Activated naive CD4-positive, alpha-beta T cell treated with Interleukin-2 at 50 U/mL for 16 hours (primary cell): ENCODE measurements at places on chromosomes 4 and X.

- DNase-seq = no peak
Measured at GRCh38 chrX:100747703-100748102, 15.8 kb upstream of the SYTL4 start.

DNA sequence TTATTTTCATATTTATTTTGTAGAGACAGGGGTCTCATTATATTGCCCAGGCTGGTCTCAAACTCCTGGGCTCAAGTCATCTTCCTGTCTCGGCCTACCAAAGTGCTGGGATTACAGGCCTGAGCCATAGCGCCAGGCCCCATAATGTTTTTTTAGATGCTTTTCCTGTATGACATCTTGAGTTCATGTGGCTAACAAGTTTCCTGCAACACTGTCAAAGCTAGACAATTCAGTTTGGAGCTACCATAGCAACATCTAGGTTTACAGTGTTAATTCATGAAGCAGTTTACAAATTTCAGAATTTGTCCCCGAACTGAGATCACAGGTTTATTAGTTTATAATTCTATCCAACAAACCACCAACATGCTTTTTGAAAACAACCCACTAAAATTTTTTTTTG, 6.4 kb upstream of the IL13RA2 start:
- DNase-seq = no peak

GRCh38 chr4:27577951-27578350, 717.3 kb downstream of the STIM2 start:
- DNase-seq = no peak

DNA sequence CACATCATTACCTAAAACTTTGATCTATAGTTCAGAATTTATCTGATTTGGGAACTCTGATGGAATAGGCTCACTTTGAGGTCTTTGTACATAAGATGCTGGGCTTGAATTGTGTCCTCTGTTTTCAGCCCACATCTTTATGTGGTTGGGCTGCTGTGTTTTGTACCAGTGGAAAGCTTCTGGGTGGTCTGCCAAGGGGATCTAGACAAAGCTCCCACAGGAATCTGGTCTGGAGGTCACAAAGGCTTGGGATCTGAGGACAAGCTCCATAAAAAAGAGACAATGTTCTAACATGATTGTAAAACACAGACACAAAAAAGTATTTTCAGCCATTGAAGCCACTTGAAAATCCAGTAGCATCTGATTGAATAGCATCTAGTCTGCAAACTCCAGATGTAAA, 393.5 kb upstream of the PITX2 start:
- DNase-seq = no peak

- no peak for DNase-seq
Measured at GRCh38 chr4:183909801-183910200, 4.7 kb downstream of the STOX2 start.

GRCh38 chr4:14562901-14563300, 439.4 kb upstream of the CPEB2 start:
- DNase-seq = no peak

DNA sequence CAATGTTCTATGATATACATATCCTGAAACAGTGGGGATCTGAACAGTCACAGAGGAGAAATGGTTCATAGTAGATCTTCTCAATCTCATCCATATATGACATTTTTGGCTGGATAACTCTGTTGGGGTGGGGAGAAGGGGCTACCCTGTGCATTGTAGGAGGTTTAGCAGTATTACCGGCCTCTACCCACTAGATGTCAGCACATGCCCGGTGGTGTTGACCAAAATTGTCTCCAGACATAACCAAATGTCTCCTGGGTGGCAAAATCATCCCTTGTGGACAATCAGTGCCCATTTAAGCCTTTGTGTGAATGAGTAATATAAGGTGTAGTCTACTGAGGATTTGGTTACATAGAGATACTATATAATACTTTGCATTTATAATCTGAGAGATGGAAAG, 89.9 kb downstream of the PLS3 start:
- no peak for DNase-seq

DNA sequence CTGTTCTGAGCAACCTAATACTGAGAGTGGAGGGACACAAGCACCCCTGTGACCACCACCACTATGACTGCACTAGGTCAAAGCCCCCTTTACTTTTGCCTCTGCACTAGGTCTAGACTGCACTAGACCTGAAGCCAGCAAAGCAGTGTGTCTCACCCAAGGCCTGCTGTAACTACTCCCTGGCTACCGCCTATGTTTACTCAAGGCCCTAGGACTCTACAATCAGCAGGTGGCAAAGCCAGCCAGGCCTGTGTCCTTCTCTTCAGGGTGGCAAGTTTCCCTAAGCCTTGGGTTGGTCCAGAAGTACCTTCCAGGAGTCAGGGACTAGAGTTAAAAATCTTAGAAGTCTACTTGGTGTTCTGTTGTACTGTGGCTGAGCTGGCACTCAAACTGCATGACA, 15.9 kb downstream of the RAB33B start:
- no peak for DNase-seq

DNA sequence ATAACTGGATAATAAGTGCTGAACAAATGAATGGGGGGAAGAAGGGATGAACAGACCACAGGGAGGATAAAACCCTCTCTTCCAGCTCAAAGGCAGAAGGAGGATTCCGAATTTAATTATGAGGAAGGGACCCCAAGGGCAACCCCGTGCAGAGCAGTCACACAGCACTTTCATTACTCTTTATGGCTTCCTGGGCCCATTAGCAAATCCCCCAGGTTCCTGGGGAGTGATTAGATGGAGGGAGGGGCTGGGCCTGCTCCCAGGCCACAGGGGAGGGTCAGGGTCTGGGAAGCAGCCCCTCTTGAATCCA, 67.1 kb downstream of the PPP2R2C start:
- no peak for DNase-seq

DNA sequence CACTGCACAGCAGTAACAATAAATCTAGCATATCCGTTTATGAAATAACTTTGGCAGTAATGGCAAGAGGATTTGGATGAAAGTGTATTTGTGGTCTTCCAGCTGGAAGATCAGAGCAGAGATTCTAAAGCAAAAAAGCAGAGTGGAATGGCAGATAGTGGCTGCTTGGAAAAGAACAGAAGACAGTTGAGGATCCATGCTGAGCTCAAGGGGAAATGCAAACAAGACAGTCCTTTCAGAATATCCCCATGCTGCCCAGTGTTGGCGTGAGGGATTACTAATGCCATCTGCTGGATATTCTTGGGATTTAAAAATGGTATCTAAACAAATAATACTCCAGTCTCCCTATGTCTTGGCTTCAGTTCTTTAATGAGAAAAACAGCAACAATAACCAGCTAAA, 629.1 kb upstream of the ATOH1 start:
- no peak for DNase-seq

DNA sequence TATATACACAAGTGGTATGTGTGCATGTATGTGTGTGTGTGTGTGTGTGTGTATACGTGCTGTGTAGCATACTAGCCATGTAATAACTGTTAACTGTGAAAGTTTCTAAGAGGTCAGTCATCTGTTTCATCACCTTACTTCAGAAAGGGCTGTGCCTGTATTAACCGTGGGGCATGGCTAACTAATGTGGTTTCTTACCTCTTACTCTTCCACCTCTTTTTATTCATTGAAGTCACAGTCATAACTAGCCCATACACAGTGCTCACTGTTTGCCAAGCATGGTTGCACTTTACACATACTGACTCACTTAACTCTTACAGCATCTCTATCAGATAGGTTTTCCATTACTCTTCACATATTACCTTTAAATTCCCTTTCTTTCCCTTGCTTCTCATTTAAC, 23.7 kb upstream of the LRAT start:
- no peak for DNase-seq

DNA sequence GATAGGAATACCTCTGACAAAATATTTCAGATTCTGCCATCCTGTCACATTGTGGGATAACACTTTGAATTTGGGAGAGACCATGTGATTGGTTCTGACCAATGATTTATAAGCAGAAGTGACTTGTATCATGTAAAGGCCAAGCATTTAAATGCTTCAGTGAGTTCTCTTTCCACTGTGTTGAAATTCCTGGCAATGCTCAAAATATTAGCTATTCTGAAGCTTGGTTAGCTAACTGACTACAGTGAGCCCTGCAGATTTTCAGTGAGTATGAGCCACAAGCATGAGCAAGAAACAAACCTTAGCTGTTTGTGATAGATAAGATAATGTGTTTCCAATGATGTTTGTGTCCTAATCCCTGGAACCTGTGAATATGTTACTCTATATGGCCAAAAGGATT, 562.8 kb upstream of the AADAT start:
- no peak for DNase-seq

- DNase-seq = no peak
Measured at GRCh38 chrX:22073928-22074327, 41.8 kb downstream of the PHEX start.

DNA sequence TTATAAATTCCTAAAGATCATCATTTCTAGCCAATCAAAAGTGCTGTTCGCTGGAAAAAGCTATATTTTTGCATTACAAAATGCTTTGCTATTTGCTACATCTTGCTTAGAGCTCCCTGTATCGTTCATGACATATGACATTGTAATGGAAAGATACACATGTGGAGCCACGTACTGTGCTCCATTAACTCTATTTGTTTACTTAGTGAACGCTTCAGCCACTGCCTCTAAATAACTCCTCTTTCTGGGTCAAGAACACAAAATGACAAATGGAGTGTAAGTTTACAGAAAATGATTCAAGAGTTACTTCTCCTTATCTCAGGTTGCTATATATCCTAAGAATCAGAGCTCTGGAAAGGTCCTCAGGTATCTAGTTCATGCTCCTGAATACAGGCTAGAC, 329.1 kb upstream of the SMIM31 start:
- no peak for DNase-seq

GRCh38 chr4:186227221-186227620, at the start of gene KLKB1:
TSS of gene KLKB1 (plus strand) at chr4:186227507. CDS start at chr4:186228196, 689 bp downstream.
- no peak for DNase-seq

DNA sequence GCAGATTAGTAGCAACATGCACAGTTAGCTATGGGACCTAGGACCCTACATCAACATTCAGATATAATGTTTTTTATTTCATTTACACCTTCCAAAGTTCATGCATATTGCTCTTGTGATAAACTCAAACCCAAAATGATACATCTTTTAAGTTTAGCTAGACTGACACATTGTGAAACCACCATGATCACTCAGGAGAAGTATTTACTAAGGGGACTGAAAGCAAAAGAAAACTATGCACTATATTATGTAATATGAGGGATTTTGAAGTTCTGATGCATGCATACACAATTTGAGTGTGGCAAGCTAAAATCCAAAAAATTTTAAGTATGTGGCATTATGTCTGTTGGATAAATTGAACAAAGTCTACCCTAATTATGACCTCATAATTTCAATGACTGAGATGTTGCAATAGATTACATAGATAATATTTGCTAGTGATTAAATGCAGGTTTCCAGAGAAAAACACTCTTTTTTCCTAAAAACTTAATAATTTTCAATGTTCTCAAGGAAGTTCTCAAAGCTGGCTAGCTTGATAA, 914.8 kb upstream of the GRIA3 start:
- DNase-seq = no peak

GRCh38 chr4:14792702-14793227, 209.5 kb upstream of the CPEB2 start:
- DNase-seq = no peak

DNA sequence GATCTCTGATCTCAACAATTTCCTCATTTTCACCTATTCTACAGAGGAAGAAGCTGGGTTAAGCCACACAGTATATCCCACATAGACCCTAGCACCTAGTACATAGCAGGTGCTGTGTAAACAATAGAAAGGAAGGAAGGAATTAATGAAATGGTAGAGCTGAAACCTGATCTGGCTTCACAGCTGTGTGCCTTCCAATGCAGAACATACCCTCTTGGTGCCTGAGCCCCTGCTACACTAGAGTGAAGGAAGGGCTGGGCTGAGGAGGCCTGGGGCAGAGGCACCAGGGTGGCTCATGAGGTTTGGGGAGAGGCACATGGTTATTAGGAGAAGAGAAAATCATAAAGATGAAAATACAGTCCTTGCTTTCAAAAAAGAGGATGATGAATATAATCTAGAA, 21.3 kb downstream of the LRRC66 start:
- no peak for DNase-seq

DNA sequence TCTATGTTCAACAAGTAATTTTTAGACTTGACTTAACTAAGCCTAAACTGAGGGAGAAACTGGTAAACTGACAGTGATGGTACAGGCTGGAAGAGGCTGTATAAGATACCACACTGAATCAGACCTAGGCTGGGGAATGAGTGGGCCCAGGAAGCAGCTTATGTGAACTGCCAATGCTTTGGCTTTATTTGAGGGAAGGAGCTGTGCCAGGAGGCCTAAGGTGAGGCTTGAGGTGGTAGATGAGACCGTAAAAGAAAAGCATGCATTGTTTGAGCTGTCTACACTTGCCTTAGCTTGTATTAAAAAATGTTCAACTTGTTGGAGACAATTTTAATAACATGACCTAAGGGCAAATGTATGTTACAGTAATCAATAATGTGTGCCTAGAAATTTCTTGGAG, 96.2 kb downstream of the RS1 start:
- DNase-seq = no peak

DNA sequence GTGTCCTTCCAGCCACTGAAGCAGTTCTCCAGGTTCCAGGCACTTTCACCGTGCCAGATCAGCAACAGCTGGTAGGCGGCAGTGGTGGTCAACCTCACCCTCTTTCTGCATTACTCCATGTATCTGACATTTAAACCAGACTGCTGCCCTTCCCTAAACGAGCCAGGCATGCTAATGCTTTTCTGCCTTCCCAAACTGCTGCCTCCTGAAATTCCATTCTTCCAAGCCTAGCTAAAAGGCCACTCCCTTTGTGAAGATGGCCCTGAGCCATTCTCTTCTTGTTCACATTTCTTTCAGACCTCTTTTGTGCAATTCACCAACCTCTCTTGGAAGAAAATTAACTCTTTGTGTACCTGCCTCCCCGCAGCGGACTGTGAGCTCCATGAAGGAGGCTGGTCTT, 73.7 kb downstream of the CHST7 start:
- DNase-seq = no peak

- no peak for DNase-seq
Measured at GRCh38 chr4:165312506-165312905, 15.0 kb upstream of the MSMO1 start.

DNA sequence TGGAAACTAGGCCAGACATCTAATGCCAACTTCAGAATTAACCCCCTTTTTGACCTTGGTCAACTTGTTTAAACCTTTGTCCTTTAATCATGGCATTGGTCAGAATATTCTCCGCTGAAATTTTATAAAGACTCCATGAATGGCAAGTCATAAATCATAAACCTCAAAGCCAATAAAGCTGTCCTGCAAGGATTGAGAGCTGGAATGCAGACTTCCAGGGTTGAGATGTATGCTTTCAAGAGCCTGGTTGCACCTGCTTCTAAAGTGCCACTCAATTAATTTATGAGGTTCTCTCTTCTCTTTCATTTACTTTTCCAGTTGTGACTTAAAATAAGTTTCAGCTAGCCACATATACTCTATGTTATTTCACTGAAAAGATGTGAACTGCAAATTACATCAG, 136.2 kb upstream of the HCCS start:
- no peak for DNase-seq

DNA sequence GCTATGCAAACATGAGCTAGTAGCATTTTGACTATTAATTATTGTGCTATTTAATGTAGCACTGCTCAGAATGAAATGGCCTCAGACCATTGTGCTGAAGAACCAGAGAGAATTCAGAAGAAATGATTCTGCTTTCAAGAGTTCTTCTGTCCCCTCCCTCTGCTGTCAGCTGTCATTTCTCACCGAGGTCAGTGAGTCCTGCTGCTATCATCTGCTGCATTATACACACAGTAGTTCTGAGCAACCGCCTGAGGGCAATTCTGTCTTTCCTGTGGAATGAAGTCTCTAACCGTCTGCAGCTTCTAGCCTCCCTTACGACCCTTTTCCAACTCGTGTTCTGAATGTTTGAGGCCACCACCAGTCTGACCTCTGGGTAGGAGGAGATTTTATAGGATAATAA, 249.4 kb downstream of the HNRNPD start:
- DNase-seq = no peak
